ENCODE measurements at places on chromosomes 3 and 15. TPM values are rescaled to one million over a fixed set of nuclear protein-coding genes. Genes with fewer than 3 reads are reported as not detected.
A peak's percentile ranks its signal among the peaks of the same experiment; 100 is the strongest.

Gene LRRK1
- 3.1 TPM for polyA plus RNA-seq

Gene PLA2G4E
- not detected for polyA plus RNA-seq

Gene ARGFX
- polyA plus RNA-seq: not detected

Gene ZNF197
- polyA plus RNA-seq: 39.9 TPM

Gene CCDC39
- 5.2 TPM for polyA plus RNA-seq

Gene UQCC5
- polyA plus RNA-seq: 15.2 TPM

Gene HRG
- polyA plus RNA-seq: 2.8 TPM

Gene FAM174B
- polyA plus RNA-seq: 31.9 TPM

DNA sequence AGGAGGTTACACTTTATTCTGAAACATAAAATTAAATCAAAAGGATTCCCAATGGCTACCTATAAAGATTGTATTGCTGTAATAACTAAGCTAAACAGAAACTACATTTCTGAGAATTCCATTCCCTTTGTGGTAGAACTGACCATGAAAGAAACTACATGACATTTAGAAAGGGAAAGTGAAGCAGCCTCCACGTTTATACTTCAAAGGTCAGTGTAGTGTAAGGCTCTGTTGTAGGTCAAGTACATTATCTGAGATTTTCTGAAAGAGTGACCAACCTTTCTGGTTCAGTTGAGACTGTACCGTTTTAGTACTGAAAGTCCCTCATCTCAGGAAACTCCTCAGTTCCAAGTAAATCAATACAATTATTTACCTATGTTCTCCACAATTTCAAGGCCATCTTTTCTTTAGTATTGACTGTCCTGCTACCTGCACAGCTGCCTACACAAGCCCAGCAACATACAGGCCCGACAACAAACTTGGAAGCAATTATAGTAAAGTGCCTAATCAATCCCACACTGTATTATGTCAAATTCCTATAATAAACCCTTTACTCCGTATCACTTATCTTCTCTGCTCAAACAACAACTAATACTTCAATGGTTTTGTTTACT lies 343.0 kb downstream of the PLOD2 start:
- no peak for DNase-seq

DNA sequence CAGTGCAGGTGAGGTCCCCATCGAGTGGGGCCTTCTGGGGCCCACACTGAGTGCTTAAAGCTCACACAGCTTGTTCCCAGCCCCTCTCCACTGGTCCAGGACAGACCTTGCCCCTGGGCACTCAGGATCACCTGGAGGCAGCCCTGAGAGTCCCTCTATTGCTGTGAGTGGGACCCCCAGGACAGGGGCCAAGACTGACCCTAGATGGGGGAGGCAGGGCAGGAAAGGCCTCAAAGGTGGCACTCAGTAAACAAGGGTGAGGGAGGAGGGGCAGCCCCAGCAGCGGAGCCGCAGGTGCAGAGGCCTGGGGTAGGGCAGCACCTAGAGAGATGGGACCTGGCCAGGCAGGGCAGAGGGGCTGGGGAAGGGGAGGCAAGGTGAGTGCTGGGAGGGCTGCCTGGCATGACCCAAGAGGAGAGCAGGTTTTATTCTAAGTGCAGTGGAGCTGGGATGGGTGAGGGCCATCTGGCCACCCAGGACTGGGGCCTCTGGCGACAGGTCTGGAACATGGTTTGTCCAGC lies 27.9 kb downstream of the CFAP100 start:
- no peak for DNase-seq

DNA sequence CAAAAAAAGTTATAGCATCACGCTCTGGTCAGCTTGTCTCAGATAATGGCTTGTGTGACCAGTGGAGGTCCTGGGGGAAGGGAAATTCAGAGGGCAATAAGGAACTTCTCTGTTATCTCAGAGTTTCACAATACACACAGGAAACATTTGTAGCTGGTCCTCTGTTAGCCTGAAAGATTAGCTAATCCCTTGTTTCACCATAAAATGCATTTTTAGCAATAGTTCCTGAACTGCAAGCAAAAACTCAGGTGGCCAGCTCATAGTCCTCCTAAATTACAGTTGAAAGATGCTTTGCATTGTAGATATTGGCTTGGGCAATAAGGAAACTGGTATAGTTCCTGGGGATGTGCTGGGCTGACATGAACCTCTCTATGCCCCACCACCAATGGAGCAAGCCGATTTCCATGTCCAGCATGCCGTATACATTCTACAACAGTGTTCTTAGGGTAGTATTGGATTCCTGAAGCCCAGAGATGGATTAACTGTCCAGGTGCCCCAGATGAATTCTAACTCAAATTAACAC lies 141.5 kb upstream of the TBL1XR1 start:
- DNase-seq: no peak

DNA sequence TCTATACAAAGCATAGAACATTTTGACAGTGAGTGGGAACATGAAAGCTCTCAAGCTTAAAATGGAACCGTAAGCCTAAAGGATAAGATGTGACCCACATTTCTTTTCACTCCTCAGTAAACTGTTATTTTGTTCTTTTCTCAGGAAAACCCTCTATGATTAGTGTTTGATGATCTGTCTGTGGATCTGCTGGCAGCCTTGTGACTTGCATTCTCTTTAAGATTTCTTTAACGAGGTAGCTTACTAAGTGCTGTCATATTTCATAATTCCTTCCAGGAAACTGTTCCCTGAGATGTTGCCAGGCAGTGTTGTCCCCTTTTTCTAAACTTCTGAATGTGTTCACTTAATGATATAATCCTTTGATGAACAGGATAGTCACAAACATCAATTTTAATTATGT lies 167.6 kb downstream of the PYDC2 start:
- no peak for DNase-seq

DNA sequence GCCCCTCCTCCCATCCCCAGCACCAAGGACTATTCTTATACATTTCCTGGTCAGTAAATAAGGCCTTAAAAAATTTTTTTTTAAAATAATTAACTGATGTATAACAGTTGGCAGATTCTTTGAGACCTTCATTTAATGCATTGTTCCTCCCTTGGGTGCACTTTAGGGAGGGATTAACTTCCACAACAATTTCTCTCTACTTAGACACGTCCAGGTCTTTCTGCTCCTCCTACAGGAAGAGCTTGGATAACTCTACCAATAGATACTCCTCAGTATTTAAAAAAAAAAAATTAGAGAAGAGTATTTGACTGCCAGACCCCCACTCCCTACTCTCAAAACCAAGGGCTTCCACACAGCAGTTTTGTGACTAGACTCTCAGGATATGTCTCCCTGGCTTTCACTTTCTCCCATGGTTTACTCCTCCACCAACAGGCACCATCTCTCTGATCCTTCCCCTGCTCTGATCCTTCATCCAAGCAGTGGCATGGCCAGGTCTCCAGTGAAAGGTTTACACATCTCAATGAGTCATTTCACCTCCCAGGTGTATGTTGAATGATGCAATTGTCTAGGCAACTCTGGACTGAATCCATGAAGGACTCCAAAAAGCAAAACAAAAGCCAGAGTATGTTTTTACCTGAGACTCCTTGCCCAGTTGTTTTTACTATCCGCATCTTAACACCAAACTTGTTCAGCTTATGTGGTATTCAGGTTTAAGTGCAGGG lies 7.4 kb downstream of the ZIC4 start:
- DNase-seq: no peak

DNA sequence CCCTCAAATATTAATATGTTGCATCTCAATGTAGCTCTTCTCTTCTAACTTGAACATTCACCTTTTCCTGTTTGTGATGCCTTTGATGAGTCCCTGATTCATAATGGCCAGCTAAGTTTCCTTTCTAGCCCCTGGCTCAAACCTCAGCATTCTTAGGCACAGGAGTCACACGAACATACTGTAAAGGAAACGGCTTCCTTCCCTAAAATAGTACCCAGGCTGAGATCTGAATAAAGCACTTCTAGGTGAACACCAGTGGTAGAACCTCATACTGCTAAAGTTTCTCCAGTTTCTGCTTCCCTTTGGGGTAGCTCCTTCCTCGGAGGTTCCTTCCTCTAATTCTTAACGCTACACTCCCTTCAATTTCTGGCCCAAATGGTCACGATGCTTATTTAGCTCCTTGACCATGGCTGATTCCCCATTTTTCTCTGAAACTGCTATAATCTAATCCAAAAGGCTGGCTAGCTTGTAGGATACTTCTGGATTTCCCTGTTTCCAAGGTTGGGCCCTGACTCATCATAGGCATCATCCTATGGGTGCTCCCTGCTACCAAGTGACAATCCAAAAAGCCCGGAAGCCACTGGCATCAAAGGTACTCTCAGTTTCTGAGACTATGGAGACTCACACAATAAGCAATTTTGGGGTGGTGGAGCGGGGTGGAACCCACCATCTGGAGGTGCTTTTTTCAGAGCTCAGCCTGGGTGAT lies 2.4 kb downstream of the ANAPC13 start:
- DNase-seq: no peak

GRCh38 chr3:122263058-122263457 lies 62.0 kb upstream of the CSTA start:
- no peak for DNase-seq

GRCh38 chr15:31197497-31198414 lies 96.2 kb upstream of the TRPM1 start:
- DNase-seq: no peak

- DNase-seq: no peak
Observed at GRCh38 chr3:149291178-149291577, 42.3 kb downstream of the TM4SF18 start.

DNA sequence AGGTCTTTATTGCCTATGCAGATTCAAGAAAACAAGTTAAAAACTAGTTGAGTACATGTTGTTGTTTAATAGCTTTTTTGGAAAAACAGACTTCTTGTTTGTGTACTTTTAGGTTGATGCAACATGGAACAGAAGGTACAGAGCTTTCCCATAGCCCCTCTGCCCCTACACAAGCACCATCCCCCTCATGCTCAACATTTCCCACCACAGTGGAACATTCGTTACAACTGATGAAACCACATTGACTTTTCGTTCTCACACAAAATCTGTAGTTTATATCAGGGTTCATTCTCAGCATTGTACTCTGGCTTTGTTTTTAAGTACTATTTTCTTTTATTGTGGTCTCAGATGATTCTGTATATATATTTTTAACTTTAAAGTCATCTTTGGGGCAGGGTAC lies 1054.6 kb downstream of the NTRK3 start:
- no peak for DNase-seq

GRCh38 chr15:81410318-81410753 lies 36.3 kb upstream of the TMC3 start:
- DNase-seq: peak; percentile 72

GRCh38 chr3:11534011-11534792 lies 109.5 kb downstream of the VGLL4 start:
- DNase-seq: no peak

DNA sequence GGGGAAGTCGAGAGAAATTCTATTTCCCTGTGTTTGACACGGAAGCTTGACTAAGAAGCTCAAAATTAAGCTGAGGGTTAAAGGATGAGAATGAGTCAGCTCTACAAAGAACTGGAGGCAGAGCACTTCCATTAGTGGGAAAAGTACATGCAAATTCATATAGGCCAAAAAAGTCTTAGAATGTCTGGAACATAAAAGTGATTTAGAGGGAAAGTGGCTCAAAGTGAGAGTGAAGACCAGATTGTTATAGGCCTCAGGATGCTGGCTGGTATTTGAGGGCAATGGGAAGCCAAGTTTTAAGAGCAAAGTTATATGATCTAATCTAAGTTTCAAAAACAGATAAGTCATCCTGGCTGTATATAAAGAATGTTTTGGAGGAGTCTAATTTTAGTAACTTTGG lies 857.3 kb downstream of the NAALADL2 start:
- no peak for DNase-seq

DNA sequence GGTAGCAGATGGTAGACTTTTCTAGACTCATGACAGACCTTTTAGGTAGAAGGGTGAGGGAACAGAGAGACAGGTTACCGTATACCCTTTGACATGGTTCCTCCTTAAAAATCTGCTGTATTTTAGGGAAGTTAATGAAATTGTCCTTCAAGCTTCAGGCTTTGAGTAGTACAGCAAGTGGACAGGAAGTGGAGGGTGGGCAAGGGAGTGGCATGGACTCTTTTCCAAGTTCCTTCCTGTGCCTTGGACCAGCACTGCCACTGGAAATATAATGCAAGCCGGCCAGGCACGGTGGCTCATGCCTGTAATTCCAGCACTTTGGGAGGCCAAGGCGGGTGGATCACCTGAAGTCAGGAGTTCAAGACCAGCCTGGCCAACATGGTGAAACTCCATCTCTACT lies 156.1 kb upstream of the LRRFIP2 start:
- DNase-seq: no peak

- DNase-seq: no peak
Observed at GRCh38 chr15:64337761-64338160, 18.2 kb downstream of the CSNK1G1 start.

DNA sequence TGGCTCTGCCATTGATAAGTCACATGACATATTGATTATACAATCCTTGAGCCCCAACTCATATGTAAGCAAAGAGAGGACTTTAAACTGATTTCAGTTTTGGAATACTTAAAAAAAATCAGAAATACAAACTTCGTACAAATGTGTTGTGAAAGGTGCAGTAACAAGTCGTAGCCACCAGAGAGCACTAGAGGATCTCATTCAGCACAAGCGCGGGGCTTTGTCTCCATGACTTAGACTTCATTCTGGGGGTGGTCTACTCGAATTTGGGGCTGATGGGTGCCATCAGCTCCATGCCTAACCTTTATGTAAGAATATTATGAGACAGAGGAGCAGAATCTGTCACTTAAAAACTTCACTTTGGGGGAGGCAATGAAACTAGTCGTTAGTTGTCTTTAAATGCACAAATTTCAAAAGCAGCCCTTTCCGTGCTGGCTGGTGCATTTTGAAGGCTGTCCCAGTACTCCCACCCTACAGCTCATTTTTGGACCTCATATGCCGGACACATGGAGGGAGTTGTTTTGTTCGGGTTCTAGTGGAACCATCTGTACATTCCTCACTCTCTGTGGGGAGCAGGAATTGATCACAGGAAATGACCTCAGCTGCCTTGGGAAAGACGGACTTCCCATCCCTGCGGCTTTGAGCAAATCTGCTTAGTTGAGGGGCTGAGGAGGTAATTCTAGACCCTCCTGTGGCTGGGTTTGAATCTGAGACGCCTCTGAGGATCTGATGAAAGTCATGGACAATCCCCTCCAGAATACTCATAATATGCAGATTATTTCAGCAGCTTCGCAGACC lies 27.5 kb upstream of the MASP1 start:
- peak; percentile 41 for DNase-seq

GRCh38 chr3:122132949-122133540 lies 50.4 kb upstream of the CASR start:
- no peak for DNase-seq

- DNase-seq: no peak
Observed at GRCh38 chr15:22855791-22856190, 17.3 kb downstream of the NIPA2 start.

- no peak for DNase-seq
Observed at GRCh38 chr3:179958143-179958542, 78.6 kb downstream of the PEX5L start.

Data from right renal cortex interstitium (tissue), 3 donors.